ENCODE measurements at places on chromosomes 5 and 9.

- no peak for DNase-seq
These were observed 10.1 kb upstream of the LHX2 start for GRCh38 chr9:124001458-124001799.

GRCh38 chr5:157265714-157266285, at the start of gene CYFIP2:
CYFIP2 (plus strand) TSS chr5:157266123; CDS start chr5:157285362, 19,239 bp downstream.
- peak; percentile 51 for DNase-seq

DNA sequence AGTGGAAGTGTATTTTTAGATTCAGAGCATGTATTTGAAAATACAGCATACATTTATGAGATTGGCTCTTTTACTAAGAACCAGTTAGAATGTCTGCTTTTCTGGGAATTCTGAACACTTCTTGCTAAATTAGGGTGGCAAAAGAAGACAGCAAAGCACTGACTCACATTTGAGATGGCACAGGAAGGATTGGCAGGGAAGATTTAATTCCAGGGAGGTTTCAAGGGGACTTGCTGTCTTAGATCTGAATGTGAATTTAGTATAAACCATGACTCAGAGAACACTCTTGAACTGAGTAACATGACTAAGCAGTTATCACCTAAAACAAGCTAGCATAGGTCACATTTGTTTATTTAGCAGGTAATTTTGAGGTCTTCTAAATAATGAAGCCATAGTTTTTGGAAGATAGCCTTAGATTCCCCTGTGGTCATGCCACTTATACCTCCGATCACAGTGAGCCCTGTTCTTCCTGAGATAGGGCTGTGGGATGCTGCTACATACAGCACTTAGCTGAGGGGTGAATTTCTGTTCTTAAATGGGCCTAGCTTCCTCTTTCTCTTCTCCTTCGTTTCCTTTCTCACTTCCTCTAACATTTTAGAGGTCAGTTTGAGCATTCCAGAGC, 173.8 kb downstream of the PCSK1 start:
- DNase-seq = no peak

- no peak for DNase-seq
These were observed 68.7 kb downstream of the KCNN2 start for GRCh38 chr5:114430532-114430931.

DNA sequence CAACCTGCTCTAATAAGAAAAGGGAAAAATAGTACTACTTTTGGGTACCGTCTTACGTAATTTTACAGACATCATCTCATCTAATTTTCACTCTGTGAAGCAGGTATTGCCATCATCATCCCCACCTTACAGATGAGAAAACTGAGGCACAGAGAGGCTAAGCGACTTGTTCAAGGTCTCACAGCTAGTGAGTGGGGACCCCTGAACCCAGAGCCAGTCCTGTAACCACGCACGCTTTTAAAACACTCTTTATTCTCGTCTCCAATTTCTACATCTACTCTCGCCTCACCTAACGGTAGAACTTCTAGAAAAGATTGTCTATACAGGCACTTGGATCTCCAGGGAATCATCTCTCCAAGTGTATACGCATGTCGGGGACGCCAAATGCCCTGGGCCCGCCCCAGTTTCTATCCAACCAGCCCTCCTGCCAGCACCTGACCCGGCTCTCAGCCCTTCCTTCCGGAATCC, 1.5 kb upstream of the TRAF1 start:
- no peak for DNase-seq

GRCh38 chr9:30301271-30301963, 2083.0 kb upstream of the ACO1 start:
- no peak for DNase-seq

Measured in trophoblast cell (in vitro differentiated cells and primary cell).